ENCODE measurements at places on chromosomes 12 and 14. TPM values are rescaled to one million over a fixed set of nuclear protein-coding genes. Genes with fewer than 3 reads are reported as not detected.

DNA sequence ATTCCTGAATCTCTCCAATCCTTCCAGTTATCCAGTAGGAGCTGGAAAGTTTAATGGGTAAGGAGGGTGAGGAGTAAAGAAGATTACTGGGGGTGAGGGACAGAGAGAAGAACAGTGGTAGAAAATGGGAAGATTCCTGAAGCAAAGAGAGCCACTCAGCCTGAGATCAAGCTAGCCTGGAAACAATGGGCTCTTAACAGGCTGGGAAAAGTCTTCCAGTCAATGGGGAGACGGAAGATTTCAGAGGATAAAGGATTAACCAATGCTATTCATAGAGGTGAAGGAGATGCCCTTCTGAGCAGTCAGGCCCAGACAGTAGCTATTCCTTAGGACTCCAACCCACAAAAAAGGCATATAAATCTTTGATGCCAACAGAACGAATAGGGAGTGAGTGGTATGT lies 14.8 kb downstream of the GDF11 start:
- no peaks in the 10 kb centered on the region for H3K27me3 ChIP-seq
- DNase-seq, result no peak
- no peaks in the 10 kb centered on the region for H3K4me1 ChIP-seq
- peaks cover 77% of the 10 kb centered on the region for H3K36me3 ChIP-seq

GRCh38 chr12:1907652-1908611 lies 10.5 kb downstream of the CACNA2D4 start:
- H3K27ac ChIP-seq, result no peak overlapping the region
- H3K4me1 ChIP-seq, result no peaks in the 10 kb centered on the region
- no peaks in the 10 kb centered on the region for H3K36me3 ChIP-seq
- no peaks in the 10 kb centered on the region for H3K27me3 ChIP-seq

DNA sequence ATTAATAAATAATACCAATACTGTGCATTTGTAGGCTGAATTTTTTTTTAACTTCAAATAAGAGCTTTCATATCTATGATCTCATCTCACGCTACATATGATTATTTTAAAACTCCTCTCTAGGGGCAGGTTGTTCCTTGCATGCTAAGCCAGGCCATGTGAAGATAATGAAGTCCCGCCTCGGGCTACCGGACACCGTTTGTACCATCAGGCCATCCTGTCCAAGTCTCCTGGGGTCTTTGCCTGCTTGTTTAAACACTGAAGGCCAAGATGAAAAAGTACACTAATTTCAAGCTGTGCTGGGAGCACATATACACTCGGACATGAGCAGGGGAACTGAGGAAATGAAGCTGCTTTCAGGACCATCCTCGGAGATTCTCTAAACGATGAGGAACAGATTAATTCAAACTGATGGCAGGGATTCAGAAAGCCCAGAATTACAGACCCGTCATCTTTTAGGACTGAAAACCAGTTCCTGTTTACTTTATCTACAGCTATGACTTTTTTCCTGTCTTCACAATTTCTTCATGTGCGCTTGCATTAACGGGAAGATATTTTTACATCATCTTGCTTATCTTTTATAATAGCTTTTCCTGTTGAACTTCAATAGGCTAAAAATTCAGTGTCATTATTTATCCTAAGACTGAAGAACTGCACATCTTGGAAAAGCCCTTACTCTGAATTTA lies 6.3 kb upstream of the ABHD12B start:
- H3K4me3 ChIP-seq, result no peak overlapping the region
- H3K27me3 ChIP-seq, result peaks cover 3% of the 10 kb centered on the region
- H3K27ac ChIP-seq, result no peak overlapping the region
- H3K36me3 ChIP-seq, result no peaks in the 10 kb centered on the region
- no peak for DNase-seq

DNA sequence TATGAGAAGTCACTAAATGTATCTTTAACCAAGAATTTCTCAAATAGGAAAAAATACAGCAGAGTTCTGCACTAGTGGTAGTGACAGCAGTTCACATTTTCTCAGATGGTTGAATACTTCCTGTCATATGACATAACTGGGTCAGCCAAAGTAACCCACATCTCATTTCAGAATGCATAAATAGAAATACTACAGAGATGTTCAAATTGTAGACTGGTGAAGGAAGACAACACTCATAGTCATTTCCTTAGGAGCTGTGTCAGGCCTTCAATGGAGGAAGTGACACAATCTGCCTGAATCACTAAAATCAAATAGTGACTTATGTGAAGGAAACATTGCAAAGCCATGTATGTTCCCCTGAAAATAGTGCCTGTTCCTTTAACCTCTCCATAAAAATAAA lies 32.4 kb downstream of the FERMT2 start:
- H3K27ac ChIP-seq, result peak overlapping the region; percentile 65
- no peaks in the 10 kb centered on the region for H3K36me3 ChIP-seq
- peaks cover 60% of the 10 kb centered on the region for H3K4me1 ChIP-seq
- DNase-seq, result peak; percentile 75
- H3K27me3 ChIP-seq, result no peaks in the 10 kb centered on the region

EXOC3L4 gene
- total RNA-seq, result not detected

PTHLH gene
- 2.4 TPM for total RNA-seq

ATG14 gene
- total RNA-seq, result 10.4 TPM

All from A673 (cell line).